Stimulated activated CD4-positive, alpha-beta T cell treated with anti-CD3 and anti-CD28 coated beads, Interleukin-15, amount 100 ng/mL, for 1 hour (primary cell): ENCODE measurements at places on chromosomes 11 and 22.

DNA sequence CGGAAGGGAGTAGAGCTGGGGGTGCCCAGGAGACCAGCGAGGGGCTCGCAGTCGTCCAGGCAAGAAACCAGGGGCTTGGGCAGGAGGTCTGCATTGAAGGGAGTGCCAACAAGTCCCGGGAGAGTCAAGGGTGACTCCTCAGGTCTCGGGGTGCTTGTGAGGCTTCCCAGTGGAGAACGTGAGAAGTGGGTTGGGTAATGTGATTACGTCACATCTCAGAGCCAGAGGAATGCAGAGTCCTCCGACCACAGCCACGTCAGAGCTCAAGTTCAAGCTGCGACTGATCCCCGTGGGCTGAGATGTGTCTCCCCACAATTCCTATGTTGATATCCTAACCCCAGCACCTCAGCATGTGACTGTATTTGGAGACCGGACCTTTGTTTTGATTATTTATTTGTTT is 89.7 kb upstream of the SHANK2 start:
- no peak for DNase-seq

GRCh38 chr11:13328286-13328685 is 50.7 kb downstream of the BMAL1 start:
- DNase-seq, result no peak

DNA sequence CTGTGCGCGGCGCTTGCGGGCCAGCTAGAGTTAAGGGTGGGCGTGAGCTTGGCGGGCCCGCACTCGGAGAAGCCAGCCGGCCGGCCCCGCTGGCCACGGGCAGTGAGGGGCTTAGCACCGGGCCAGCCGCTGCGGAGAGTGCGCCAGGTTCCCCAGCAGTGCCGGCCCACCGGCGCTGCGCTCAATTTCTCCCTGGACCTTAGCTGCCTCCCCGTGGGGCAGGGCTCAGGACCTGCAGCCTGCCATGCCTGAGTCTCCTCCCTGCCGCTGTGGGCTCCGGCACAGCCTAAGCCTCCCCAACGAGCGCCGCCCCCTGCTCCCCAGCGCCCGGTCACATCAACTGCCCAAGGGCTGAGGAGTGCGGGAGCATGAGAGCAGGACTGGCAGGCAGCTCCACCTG is 5.2 kb upstream of the PES1 start:
- DNase-seq, result no peak

DNA sequence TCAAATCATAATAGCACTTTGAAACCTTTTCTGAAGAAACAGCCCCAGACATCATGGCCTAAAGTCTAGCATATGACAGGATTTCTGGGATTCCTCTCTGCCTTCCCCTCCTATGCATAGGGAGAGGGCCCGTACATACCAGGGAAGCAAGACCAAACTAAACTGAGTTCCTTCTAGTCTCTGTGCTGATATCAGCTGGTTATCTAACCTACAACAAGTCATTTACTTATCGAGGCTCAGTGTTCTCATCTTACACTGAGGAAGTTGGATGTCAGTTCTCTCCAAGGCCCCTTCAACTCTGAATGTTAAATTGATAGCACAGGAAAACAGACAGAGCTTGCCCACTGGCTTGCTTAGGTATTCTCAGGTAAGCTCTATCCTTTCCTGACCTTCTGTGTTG is 17.0 kb upstream of the GRIK4 start:
- DNase-seq, result no peak

DNA sequence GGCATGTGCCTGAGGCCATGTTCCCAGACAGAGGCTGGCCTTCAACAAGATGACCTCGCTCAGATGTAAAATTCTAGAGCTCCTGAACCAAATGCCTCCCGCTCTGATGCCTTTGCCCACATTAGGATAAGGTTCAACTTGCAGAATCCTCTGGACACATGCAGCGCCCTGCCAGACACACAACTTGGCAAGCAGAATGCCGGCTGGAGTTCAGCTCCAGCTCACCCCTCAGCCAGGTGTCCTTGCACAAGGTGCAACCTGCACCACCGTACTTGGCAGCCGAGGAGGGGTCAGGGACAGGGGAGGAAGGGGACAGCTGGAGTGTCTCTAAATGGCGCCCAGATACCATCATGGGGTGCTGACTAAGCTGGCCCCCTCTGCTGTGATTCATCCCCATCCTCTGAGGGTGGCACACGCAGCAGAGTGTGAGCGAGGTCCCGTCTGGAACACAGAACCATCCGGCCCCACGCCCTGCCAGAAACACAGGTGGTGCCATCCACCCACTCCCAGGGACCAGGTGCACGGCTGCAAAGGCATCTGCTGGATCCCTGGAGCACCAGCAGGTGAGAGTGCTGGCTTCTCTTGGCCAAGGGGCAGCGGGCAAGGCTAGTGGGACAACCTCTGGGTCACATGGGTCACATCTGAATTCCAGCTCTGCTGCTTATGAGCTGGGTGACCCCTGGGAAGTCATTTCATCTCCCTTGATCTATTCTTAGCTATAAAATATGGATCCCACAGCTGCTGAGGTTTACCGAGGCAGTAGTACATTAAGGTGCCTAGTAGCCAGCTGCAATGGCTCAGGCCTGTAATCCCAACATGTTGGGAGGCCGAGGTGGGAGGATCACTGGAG is 12.8 kb downstream of the ZMAT5 start:
- DNase-seq, result no peak
